ENCODE measurements at places on chromosomes 2 and 18.

DNA sequence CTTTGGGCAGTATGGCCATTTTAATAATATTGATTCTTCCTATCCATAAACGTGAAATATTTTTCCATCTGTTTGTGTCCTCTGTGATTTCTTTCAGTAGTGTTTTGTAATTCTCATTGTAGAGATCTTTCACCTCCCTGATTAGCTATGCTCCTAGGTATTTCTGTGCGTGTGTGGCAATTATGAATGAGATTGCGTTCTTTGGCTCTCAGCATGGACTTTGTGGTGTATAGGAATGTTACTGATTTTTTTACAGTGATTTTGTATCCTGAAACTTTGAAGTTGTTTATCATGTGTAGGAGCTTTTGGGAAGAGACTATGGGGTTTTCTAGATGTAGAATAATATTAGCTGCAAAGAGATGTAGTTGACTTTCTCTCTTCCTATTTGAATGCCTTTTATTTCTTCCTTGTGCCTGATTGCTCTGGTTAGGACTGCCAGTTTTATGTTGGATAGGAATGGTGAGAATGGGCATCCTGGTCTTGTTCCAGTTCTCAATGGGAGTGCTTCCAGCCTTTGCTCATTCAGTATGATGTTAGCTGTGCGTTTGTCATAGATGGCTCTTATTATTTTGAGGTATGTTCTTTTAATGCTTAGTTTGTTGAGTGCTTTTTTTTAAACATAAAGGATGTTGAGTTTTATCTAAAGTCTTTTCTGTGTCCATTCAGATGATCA is 27.0 kb upstream of the THUMPD2 start:
- no peak for DNase-seq

DNA sequence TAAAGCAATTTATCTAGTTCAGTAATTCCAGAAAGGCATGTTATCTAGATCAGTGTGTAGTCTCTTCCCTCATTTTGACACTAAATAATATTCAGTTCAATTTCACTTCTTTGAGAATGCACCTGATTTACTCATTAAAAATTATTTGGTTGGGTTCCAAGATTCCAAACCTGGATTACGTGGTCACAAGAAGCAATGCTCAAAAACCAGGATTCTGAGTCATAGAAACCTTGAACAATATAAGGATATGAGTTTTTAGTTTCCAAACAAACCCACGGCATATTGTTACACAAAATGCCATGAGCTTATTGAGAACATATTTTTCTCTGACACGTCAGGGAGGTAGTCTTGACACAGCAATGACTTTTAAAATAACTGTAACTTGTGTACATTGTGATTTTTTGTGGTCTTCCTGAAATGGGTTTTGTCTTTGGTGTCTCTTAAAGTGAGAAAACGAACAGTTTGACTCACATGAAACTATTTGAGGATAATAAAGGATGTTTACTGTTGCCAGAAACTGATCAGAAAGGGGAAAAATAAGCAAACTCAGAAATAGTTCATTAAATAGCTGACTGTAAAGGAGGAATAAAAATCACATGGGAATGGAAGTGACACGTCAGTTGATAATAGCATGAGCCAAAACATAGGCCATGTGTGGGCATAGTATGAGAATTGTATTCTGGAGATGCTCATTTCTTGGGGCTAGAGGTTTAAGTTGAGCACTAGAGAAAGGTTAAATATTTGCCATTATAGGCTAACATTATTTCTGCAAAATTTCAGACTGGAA is 617.7 kb upstream of the CDH2 start:
- DNase-seq = no peak

DNA sequence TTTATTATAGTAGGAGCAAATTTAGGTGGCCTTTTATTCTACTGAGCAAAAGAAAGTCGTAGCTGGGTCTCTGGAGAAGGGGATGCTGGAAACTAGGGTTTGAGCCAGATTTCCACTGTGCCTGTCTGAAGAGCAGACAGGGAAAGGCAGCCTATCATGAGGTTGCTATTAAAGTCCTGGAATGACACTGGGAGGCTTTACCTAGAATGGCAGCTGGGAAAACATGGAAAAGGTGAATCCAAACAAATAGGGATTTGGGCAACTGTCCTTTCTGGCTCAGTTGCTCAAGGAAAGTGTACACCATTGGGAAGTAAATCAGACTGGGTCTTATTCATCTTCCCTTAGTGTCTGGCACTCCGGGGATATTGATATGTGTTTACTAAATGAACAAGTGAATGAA is 154.6 kb downstream of the MTX2 start:
- DNase-seq = no peak

DNA sequence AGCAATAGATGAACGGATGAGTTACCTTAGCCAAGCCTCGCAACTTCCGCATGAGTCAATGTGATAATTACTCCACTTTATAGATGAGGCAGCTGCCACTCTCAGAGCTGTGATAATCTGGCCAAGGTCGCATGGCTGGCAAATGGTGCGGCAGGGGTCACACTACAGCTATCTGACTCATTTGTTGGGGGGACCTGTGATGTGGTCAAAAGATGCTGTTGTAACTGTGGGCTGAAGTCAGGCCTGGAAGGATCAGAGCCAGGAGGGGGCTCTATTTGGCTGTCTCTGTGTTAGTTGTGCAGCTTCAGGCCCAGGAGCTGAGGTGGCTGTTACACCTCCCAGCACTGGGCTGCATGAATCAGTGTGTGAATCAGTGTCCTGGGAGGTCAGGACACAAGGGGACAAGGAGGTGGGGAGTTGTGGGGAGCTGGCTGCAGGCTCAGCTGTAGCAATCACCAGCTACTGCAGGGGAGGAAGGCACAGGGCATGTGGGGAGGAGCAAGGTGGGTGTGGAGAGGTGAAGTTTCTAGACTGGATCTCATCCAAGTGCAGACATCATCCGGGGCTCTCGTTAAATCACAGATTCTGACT is 33.1 kb downstream of the NGEF start:
- no peak for DNase-seq

- DNase-seq = no peak
These were observed 101.9 kb downstream of the BIN1 start for GRCh38 chr2:127004893-127005600.

DNA sequence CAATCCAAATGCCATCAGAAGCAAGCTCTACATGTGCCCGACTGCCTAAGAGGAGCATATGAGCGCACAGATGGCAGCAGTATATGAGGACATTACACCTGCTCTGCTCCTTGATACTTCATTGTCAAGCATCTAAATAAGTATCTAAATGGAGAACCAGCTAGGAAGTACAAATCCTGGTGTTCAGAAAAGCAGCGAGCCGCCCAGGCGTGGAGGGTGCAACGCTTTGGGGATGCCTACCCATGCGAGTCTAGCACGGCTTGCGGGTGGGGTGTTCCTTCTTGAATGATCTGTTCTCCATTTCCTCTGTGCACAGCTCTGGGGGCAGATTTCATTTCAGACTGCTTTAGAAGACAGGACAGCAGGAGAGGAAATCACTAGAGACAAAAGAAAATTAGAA is 63.0 kb upstream of the BCL2L11 start:
- no peak for DNase-seq

DNA sequence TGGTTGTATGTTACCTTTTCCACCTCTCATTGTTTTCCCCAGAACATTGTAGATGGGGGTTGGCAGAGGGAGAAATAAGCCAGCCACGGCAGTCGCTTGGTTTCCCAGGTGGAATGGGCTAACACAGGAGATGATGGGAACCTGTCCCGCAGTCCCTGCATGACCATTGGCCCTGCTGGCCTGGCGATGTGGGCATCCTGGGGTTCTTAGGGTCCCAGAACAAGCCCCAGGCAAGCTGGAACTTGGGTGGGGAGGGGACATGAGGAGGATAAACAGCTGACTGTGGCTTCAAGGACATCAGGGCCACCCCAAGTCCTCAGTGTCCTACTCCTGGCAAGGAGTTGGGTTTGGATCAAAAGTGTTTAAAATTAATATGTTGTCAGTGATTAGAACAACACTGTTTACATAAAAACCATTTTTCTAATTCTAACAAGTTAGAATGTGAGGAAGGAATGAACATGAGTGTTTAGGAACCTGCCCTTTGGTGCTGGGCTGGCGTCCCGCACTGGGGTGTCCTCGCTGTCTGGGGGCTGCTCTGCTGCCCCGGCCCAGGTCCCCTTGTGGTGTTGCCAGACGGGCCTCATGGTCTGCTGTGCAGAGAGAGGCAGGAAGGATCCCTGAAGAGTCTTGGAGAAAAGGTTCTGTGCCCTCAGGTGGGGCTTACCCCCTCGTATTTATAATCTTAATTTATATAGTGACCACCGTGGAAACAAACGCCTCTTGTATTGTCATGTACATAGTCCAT is 95.1 kb downstream of the USP40 start:
- no peak for DNase-seq

DNA sequence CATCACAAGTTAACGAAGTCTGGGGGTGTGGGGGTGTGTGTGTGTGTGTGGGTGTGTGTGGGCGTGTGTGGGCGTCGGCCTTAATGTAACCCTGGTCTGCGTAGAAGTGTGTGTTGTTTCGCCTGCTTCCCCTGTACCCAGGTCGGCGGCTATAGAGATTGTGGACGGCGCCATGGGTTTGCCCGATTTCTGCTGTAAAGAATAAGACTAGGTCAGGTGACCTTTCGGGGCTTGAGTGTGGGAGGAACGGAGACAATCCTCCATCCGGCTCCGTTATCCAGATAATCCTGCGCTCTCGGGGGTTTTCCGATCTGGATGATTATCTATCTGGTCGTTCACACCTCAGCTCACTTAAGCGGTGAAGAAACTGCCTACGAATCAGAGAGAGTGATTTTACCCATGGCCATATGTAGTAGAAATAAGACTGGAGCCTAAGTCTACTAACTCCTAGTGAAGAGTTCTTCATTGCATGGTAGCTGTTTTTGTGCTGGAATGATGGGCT is 543 bp downstream of the HADHB start:
- no peak for DNase-seq

GRCh38 chr18:5431836-5432575 is 111.8 kb downstream of the EPB41L3 start:
- DNase-seq = no peak

DNA sequence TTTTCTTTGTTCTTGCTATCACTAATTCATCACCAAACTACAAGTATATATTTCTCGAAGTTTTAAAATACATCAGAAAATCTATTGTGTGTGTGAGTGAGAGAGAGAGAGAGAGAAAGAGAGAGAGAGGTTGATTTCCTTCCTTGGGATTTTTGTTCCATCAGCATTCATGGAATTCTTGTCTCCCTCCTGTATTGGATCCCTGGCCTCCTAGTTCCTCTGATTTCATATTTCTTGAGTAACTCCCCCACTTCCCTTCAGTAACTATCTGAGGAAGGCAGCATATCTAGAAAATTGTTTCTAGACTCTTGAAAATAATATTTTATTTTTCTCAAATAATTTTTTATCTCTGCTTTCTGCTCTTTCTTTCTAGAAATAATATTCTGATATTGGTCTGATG is 13.3 kb upstream of the ACTR2 start:
- DNase-seq = no peak

- DNase-seq = no peak
These were observed 18.4 kb upstream of the SPRED2 start for GRCh38 chr2:65450810-65451209.

GRCh38 chr2:80073134-80073561 is 231.4 kb downstream of the LRRTM1 start:
- DNase-seq = peak; percentile 42

GRCh38 chr18:56696966-56697365 is 45.8 kb downstream of the WDR7 start:
- no peak for DNase-seq

- DNase-seq = no peak
These were observed 6.7 kb downstream of the ASB1 start for GRCh38 chr2:238433300-238433915.

- no peak for DNase-seq
These were observed 161.6 kb upstream of the CAPN13 start for GRCh38 chr2:30968660-30969397.

GRCh38 chr18:47987388-47987699 is 56.9 kb upstream of the SMAD2 start:
- DNase-seq = no peak

GRCh38 chr2:66577321-66578053 is 142.6 kb downstream of the MEIS1 start:
- DNase-seq = no peak

GRCh38 chr18:64037812-64038414 is 68.0 kb downstream of the SERPINB8 start:
- peak; percentile 18 for DNase-seq

- DNase-seq = no peak
These were observed 14.0 kb downstream of the PARD6G start for GRCh38 chr18:80233201-80233835.

- DNase-seq = no peak
These were observed 253.3 kb downstream of the MREG start for GRCh38 chr2:215760091-215760490.

- DNase-seq = no peak
These were observed 418.6 kb downstream of the GALR1 start for GRCh38 chr18:77668219-77668618.

GRCh38 chr2:187774551-187775071 is 220.4 kb upstream of the TFPI start:
- DNase-seq = no peak

GRCh38 chr2:16693854-16694253 is 28.2 kb upstream of the CYRIA start:
- DNase-seq = no peak

GRCh38 chr2:96872591-96873349 is 2.9 kb upstream of the SEMA4C start:
- no peak for DNase-seq

GRCh38 chr2:191122638-191123294 is 28.0 kb downstream of the STAT4 start:
- DNase-seq = no peak

- no peak for DNase-seq
These were observed 851.6 kb upstream of the SALL3 start for GRCh38 chr18:78128004-78128403.

- DNase-seq = no peak
These were observed 89.6 kb upstream of the UBE2E3 start for GRCh38 chr2:180890781-180891180.

DNA sequence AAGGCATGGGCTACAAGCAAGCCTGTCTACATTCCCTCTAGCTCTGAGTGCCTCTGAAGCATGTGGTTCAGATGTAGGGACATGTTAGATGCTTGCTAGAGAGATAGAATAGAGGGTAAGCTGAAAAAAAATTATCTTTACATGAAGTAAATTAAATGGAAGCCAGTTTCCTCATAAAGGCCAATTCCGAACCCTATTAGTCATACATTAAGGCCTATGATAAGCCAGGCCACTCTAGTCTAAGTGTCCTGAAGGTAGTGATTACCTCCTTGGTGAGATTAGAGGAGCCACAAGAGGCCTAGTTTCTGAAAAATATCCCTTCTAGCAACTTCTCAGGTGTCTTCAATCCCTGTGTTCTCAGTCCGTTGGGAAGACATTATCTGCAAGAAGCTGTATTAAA is 72.4 kb upstream of the NPAS2 start:
- DNase-seq = no peak

DNA sequence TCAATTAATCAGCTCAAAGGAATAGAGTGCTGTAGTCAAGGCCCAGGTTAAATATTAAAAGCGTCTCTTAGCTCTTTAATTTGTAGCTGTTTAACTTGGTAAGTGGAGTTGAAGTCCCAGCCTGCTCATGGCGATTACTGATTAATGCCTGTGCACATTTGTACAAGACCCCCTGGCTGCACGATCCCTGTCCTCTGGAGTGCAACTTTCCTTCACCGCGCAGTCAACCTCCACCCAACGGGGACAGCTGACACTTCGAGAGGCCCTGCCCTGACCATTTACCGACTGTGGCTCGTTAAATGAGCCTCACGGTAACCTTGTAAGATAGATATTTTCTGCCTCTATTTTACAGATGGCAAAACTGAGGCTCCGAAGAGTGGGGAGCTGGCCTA is 5.5 kb upstream of the CYS1 start:
- DNase-seq = no peak

Measured in NCI-H1105 (cell line).